ENCODE measurements at places on chromosomes 16 and 17.

DNA sequence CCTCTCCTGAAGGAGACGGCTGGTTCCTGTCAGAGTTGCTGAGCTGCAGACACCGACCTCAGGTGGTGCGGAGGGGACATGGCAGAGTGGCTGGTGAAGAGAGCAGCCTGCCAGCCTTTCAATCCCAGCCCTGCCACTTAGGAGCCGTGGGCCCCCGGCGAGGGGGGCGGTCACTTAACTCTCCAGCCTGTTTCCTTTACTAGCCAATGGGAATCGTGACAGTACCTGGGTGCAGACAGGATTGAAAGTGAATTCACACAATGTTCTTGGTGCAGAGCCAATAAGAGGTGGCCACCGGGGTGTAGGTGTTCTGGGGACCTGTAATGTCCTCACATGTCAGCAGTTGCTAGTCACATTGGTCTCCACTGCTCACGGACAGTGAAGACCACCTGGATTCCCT, 13.5 kb downstream of the ACE start:
- DNase-seq, result no peak

GRCh38 chr16:8665529-8665928, 8.9 kb upstream of the ABAT start:
- DNase-seq, result no peak

DNA sequence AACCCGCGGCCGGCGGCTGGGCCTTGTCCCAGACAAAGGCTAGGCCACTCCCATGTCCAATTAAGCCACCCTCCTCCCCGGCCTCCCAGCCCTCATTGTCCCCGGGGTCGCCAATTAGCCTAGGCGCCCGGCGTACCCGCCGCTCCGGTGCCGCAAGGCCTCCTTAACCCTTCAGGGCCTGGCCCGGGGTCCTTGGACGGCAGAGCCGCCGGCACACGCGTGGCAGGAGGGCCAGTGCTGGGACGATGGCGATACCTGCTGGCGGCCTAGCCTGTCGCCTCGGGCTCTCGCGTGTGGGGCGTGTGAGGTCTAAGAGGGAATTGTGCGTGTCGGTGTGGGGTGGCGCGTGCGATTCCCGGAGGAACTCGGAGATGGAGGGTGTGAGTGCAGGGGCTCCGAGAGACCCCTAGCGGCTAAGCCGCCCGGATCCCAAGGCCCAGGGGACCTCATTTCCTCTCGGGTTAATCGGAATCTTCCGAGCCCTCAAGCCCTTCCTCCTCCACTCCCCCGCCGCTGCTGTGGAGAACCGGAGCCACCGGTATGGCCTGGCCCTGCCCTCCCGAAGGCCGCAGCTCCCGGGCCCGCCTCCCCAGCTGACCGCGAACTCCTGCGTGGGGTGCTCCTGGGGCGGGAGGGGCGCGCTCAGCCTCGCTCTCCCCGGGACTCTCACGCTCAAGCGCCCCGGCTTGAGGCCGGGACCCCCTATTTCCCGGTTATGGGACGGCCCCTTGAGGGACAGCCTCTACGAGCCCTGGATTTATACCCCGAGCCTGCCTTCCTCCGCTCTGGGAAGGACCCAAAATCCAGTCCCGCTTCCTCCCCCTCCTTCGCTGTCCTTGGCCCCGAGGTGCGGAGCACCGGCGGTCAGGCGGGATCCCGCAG, 11.9 kb downstream of the TBX2 start:
- no peak for DNase-seq

- DNase-seq, result no peak
These were observed 471.9 kb downstream of the PMP22 start for GRCh38 chr17:14793237-14793636.

DNA sequence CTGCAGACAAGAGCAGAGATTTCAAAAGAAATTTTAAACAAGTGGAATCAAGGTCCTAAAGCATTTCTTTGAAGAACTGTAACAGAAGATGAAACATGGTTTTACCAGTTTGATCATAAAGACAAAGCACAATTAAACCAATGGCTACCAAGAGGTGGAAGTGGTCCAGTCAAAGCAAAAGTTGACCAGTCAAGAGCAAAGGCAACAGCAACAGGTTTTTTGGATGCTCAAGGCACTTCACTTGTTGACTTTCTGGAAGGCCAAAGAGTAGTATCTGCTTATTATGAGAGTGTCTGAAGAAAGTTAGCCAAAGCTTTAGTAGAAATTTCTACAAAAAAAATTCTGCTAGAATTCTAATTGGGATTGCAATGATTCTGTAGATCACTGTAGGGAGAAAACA, 5.3 kb downstream of the DDX52 start:
- no peak for DNase-seq

Measured in foreskin melanocyte (primary cell).